GM04503 (cell line): ENCODE measurements at places on chromosomes 11 and 22.
A peak's percentile ranks its signal among the peaks of the same experiment; 100 is the strongest.

DNA sequence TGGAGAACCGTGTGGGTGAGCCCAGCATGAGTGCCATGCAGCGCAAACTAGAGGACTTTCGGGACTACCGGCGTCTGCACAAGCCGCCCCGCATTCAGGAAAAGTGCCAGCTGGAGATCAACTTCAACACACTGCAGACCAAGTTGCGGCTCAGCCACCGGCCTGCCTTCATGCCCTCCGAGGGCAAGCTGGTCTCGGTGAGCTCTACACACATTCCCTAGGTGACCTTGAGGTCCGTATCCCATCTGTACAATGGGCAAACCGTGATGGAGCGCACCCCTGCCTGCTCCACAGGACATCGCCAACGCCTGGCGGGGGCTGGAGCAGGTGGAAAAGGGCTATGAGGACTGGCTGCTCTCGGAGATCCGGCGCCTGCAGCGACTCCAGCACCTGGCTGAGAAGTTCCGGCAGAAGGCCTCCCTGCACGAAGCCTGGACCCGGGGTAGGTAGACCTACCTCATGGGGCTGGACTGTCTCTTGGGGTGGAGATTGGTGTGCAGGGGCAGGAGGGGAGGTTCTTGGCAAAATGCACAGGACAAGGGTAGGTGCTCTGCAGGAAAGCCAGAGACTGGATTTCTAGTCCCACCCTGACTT, 10.6 kb downstream of the CTSF start:
- DNase-seq = no peak

- DNase-seq = peak; percentile 87
These were observed 7.7 kb upstream of the MMP12 start for GRCh38 chr11:102882389-102883024.

DNA sequence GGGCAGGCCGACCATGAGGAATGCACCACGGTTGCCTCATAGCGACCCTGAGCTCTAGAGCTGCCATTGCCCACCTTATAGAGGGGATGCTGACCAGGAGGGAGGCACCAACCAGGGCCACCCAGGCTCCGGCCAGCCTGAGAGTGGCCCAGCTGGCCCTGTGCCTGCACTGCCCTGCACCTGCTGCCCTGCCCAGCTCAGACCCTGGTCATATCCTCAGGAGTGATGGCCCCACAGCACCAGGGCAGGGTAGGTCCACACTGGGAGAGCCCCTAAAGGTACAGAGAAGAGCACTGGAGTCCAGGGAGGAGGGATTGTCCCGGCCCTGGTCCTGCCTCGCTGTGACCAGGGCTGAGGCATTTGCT, 127.8 kb downstream of the MED15 start:
- no peak for DNase-seq

DNA sequence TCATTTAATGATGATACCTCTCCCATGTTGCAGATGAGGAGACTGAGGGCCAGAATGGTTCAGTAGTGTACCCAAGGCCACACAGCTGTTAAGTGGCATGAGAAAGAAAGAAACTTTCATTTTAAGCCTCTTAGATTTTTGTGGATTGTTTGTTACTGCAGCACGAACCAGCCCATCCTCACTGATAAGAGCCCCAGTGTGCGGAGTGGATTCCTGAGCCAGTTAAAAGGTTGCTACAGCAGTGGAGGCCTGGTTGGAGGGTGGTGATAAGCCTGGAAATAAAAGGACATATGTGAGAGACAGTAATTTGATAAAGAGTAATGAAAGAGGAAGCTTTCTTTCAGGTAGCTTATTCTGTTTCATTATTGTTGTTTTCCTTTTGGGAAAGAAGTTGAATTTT, 89.0 kb downstream of the ATXN10 start:
- DNase-seq = no peak

- DNase-seq = peak; percentile 23
These were observed at the start of gene PLAAT4 for GRCh38 chr11:63536669-63537292. Gene PLAAT4, plus strand, starts transcription at chr11:63536808. Its CDS starts 61 bp downstream, at chr11:63536869.

GRCh38 chr11:39772525-39773137, 1686.8 kb downstream of the LRRC4C start:
- no peak for DNase-seq

- no peak for DNase-seq
These were observed 2.9 kb downstream of the C1QTNF5 start for GRCh38 chr11:119337581-119338317.

DNA sequence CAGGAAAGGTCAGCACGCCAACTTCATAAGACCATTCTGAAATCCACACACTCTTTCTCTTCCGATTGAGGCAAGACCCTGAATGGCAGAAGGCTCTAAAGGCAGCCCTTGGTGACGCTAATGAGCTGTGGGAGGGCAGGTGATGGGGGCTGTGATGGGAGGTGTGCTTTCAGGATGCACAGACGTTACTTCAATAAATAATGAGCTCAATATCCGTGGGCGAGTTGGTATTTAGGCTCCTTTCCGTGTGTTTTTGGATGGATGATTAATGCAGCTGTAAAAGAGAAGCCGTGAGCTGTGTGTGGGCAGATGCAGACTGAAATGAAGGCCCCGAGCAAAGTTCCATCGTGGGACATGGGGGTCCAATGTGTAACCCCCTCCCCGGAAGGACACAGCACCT, 130.6 kb upstream of the CSNK2A3 start:
- no peak for DNase-seq

DNA sequence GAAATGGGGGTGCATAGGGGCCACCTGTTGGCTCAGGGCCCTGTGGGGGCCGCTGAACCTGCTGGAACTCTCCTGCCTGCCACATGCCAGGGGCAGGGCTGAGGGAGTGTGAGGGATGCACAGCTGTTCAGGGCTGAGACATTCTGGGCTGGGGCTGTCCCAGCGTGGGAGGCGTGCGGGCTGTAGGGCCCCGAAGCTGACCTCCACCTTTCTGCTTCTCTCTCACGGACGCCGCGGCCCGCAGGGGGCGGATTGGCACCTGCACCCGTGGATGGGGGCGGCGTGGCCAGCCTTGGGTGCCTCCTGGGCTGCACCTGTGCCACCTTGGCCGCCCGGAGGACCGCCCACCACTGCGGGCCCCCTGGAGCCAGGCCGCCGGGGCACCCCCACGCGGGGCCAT, 4.1 kb downstream of the CCDC188 start:
- DNase-seq = no peak

DNA sequence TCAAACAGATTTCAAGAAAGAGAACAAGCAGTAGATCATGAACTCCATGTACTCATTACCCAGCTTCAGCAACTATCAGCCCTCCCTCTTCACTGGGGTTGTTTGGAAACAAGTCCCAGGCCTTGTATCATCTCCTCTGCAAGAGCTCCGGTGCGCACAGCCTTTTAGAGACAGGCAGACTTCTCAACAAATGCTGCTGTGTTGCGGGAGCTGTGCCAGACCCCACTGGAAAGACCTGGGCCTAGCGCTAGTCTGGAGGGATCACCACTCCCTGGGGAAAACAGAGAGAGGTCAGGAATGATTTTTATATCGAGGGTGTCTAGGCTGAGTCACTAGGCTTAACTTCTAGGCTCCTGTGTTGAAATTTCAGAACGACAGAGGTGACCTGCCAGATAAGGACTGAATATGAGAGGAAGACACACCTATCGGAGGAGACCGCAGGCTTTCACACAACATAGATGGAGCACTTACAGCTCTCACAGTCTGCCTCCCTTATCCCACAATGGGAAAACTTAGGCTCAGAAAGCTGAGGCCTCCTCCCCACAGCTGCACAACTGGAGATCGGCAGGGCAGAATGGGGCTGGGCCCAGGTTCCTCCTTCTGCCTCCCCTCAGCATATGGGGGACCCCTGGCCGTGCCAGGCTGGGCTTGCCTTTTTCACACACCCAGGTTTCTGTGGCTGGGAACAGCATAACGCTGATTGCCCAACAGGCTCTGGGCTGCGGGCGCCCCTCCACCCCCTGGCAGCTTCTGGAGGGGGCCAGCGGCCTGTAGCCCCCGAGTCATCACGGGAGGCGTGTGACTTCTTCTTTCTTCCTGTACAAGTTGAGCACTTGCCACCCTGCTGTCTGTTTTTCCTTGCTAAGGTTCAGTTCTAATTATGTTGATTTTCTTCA, 86.0 kb downstream of the PKNOX2 start:
- no peak for DNase-seq

- DNase-seq = no peak
These were observed 17.3 kb downstream of the MIF start for GRCh38 chr22:23911318-23911980.

DNA sequence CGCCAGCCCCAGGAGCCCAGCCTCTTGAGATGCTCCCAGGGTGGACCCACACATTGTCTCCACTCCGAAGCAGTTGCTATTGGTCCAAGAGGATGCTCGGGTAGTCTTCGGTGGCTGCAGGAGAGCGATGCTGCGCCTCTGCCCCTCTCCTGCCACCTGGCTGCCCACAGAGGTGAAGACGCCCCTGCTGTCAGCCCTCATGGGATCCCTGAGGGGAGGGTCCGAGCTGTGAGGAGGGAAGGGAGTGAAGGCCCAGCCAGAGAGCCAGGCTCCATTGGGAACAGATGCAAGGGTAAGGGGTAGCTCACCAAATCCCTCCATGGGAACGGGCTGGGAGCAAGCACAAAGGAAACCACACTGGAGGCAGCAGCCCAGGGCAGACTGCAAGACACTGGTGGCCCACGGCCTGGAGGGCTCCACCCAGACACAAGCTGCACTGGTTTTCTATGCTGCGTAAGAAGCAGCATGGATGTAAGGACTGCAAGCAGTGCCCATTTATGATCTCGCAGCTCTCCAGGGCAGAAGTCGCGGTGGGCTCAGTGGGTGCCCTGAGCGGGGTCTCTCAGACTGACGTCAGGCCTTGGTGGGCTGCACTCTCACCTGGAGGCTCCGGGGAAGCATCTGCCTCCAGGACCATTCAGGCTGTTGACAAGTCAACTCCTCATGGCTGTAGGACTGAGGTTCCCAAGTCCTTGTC, 15.7 kb downstream of the TSPAN32 start:
- no peak for DNase-seq

DNA sequence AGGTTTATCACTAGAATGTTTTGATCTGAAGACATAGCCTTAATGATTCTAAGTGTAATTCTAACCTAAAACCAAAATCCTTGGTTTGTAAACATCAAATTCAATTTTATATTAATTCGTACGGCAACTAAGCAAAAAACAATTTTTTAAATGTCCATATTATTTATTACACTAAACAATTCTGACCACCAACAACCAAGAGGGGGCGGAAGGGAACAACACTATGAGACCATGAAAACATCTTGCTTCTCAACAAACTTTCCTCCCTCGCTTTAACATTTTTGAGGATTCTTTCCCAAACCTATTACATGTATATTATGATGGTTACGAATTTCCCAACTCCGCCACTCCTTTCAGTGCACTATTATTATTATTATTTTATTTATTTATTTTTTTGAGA, 6.5 kb upstream of the UCP2 start:
- no peak for DNase-seq

DNA sequence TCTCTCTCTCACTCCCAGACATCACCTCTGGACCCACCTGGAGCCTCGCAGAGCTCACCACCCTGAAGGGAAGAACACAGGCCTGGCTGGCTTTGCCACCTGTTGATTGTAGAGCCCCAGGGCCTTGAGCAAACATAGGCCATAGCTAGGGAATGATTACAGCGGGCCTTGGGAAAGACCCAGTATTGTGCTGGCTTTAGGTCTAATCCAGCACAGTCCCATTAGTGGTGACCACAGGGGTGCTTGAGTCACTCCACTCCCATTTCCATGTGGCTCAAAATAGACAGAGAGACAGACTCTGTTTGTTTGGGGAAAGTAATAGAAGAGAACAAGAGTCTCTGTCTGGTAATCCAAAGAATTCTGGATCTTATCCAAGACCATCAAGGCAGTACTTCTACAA, 42.7 kb upstream of the FAM181B start:
- no peak for DNase-seq

GRCh38 chr22:48226026-48227013, 1463.9 kb downstream of the TBC1D22A start:
- DNase-seq = no peak

DNA sequence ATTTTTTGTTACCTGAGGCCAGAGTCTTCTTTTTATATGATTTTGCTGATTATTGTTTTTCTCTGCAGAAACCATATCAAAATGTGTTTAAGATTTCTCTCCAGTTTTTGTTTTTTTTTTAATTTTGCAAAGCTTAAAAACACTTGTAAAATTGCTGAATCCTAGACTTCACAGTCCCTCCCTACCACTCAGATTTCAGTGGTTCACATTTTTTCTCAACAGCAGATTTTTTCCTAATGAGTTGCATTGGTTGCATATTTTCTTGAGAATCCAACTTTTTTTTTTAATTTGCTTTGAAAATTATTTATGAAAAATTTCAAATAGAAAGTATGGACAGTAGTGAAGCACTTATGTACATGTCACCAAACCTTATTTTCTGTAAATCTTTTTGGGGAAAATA, 5.8 kb downstream of the ARL14EP start:
- DNase-seq = no peak

- DNase-seq = peak; percentile 39
These were observed 129.7 kb downstream of the ST3GAL4 start for GRCh38 chr11:126485021-126485792.

- DNase-seq = peak; percentile 47
These were observed 12.2 kb upstream of the NPAS4 start for GRCh38 chr11:66408488-66409214.

GRCh38 chr11:63738720-63739360, 29.7 kb downstream of the ZFTA start:
- peak; percentile 28 for DNase-seq

- DNase-seq = no peak
These were observed 26.8 kb downstream of the PAK1 start for GRCh38 chr11:77446911-77447629.

DNA sequence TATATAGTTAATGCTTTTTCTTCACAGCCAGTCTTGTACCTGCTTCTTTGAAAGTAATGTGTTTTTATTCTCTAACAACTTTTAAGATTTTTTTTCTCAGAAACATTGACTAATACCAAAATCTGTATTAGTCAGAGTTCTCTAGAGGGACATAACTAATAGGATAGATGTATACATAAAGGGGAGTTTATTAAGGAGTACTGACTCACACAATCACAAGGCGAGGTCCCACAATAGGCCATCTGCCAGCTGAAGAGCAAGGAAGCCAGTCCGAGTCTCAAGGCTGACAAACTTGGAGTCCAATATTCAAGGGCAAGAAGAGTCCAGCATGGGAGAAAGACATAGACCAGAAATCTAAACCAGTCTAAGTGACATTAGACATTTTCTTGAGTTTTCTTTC, 140.0 kb downstream of the RAB38 start:
- DNase-seq = no peak

GRCh38 chr11:15370495-15371147, 255.9 kb downstream of the INSC start:
- DNase-seq = no peak

DNA sequence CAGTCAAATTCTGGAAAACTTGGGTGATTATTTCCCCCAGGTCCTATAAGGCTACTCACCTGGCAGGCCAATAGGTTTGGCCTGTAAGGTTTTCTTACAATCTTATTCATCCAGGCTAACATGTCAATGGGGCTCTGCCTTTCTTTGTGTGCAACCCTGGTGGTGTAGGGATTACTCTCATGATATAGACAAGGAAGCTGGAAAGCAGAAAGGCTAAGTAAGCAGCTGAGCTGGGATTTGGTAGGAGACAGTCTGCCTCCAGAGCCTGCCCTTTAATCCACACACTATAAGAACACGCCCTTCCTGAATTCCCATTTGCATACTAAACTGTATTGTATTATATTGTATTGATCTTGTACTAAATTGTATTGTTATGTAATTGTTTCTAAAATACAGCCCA, 373.3 kb upstream of the CCDC90B start:
- DNase-seq = no peak
